ENCODE measurements at places on chromosomes 12 and 14. TPM values are rescaled to one million over a fixed set of nuclear protein-coding genes. Genes with fewer than 3 reads are reported as not detected.

Gene PHETA1
- 0.98 TPM for total RNA-seq

- no peak for DNase-seq
These were observed 26.0 kb upstream of the ATP2A2 start for GRCh38 chr12:110254971-110255540.

DNA sequence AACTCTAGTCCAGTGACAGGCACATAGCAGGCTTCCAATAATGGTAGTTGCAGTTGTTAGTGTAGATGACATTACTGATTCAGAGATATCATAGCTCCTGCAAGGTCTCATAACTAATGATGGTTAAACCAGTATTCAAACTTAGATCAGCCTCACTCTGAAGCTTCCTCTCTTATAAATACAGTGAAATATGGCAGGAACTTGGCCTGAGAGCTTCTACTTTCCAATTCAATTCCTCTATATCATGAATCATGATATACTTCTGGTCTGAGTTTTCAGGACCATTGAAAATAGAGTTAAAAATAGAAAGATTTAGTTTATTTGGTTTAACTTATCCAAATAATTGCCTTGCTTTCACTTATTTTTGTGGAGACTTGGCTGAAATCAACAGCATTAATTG lies 167.5 kb upstream of the NOVA1 start:
- no peak for DNase-seq

GRCh38 chr14:54711812-54712464 lies 145.0 kb downstream of the SAMD4A start:
- DNase-seq: no peak

DNA sequence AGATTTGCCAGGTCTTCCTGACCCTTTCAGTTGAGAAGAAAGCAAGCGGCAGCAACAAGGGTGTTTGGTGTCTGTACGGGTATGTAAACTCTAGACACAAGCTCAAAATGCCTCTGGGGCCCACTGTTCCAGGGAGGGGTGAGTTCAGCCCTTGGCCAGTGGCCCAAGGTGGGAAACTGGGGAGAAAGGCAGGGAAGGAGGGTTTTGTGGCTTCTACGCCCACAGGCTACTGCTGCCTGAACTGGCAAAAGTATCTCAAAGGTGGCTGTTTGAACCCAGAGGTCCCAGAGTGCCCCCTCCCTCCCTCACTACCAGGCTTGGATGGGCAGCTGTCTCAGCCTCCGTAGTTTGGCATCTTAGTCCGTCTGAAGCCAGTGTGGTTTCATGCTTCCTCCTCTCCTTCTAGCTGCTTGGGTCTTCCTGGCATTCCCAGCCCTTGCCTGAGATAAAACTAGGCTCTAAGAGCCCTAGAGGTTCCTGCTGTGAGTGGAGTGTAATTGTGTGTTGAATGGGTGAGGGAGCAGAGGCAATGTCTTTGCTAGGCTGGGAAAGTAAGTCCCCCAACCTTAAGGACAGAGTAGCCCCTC lies 5.5 kb downstream of the HOXC5 start:
- no peak for DNase-seq

GRCh38 chr14:102295270-102295669 lies 9.7 kb downstream of the MOK start:
- no peak for DNase-seq
